ENCODE measurements at places on chromosomes 6 and 20.
A peak's percentile ranks its signal among the peaks of the same experiment; 100 is the strongest.

DNA sequence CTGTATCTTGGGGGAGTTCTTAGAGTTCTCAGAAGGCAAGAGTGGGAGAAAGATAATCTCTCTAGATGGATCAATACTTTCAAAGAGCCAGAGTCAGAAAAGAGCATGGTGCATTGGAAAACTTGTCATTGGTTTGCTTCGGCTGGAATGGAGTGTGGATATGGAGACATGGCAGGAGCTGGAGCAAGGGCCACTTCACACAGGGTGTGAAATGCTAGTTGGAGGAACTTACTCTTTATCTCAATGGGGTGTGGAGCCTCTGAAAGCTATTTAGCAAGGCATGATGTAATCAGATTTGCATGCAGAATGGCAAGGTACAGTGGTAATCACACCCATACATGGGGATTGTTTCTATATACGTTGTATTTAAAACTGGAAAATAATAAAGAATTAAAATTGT lies 31.5 kb upstream of the PAQR8 start:
- no peak for DNase-seq

GRCh38 chr6:111959766-111960165 lies 86.5 kb upstream of the FYN start:
- no peak for DNase-seq

DNA sequence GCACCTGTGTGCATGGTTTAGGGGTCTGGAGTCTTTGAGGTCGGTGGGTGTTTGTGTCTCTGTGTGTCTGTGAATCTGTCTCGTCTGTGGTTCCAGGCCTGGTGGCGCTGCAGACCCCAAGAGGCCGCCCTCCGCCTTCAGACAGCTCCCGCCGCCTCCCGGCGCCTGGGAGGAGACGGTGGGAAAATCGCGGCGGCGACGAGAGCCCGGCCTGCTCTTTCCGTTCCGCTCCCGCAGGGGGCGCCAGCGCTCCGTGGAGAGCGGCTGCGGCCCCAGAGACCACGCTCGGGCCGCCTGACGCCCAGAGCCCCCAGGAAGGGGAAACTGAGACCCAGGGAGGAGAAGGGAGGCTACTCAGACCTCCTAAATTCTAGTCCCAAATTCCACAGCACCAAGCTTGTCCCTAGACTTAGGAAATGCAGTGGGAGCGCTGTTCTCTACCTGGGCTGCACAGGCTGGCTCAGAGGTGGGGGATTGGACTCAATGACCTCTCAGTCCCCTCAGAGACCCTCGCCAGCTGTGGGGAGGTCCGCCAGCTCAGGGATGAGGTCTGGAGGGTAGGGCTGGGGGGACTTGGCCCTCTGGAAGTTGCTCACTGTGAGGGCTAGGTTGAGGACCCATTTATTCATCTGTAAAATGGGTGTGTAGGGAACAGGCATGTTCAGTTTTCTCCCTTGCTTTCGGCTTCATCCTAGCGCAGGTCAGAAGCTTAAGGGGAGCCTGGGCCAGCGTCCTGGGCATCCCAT lies 36.9 kb upstream of the BLCAP start:
- no peak for DNase-seq

GRCh38 chr6:16676376-16676775 lies 84.9 kb downstream of the ATXN1 start:
- DNase-seq, result no peak

- peak; percentile 71 for DNase-seq
Observed at GRCh38 chr6:33207552-33208090, 679 bp upstream of the RING1 start.

DNA sequence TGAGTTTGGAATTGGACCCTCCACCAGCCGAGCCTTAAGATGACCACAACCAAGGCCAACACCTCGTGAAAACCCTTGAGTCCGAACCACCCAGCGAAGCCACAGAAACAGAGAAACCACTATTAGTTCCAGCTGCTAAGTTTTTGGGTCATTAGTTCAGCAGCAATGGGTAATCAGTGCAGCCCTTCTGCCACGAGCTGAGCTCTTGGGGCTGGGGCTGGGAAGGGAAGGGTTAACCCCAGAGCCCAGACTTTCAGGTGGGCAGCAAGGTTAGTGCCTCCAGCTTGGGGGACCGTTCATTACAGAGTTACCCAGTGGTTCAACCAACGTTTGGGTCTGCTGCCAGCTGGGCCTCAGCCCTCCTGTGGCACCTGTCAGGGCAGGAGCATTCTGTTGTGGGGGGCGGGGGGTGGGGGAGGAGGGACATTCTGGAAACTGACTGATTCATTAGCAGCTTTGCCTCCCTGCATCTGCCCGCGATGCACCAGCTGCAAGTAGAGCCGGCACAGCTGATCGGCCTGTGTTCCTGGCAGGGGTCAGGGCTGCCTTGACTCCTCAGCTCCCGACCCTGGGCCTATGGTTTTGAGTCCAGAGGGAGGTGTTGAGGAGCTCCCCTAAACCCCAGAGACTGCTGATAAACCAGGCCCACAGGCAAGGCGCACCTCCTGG lies 52.7 kb downstream of the TGM2 start:
- no peak for DNase-seq

GRCh38 chr20:20083807-20084206 lies 31.5 kb downstream of the CFAP61 start:
- DNase-seq, result no peak

- DNase-seq, result no peak
Observed at GRCh38 chr6:112231594-112232060, 22.7 kb downstream of the LAMA4 start.

DNA sequence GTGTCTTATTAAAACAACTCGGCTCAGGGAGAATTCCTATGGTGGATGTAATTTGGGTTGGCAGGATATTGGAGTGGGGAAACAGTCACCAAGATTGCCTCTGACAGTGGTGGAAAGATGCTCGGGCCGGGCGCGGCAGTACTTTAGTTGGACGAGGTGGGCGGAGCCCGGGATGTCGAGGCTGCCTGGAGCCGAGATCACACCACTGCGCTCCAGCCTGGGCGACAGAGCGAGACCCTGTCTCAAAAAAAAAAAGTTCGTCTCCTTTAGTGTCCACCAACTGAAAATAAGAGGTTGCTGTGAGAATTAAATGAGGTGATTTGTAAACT lies 621 bp downstream of the NOL7 start:
- DNase-seq, result no peak

- peak; percentile 40 for DNase-seq
Observed at GRCh38 chr20:41524980-41525613, 93.1 kb downstream of the CHD6 start.

GRCh38 chr20:47493175-47493962 lies 8.3 kb upstream of the NCOA3 start:
- DNase-seq, result peak; percentile 82

DNA sequence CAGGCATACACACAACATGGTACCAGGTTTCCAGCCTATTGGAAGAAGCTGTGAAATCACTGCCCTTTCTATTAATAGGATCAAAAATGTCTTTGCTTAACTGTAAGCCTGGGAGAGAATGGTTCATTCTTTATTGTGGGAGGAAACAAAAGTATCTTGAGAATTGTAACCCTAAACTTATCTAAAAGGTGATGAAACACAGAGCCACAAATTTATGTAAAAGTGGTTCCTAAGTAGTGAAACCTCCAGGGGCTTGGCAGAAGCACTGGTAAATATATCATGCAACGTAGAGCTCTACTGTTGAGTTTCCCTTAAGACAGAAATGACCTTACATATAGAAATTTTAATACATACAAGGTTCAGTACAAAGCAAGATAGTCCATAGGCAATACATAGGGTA lies 17.2 kb upstream of the NOX3 start:
- DNase-seq, result no peak

GRCh38 chr6:36968266-36968977 lies 13.9 kb downstream of the PI16 start:
- DNase-seq, result no peak

- no peak for DNase-seq
Observed at GRCh38 chr6:36855750-36856149, 16.5 kb upstream of the CPNE5 start.

- no peak for DNase-seq
Observed at GRCh38 chr20:11162026-11162775, 488.4 kb upstream of the JAG1 start.

DNA sequence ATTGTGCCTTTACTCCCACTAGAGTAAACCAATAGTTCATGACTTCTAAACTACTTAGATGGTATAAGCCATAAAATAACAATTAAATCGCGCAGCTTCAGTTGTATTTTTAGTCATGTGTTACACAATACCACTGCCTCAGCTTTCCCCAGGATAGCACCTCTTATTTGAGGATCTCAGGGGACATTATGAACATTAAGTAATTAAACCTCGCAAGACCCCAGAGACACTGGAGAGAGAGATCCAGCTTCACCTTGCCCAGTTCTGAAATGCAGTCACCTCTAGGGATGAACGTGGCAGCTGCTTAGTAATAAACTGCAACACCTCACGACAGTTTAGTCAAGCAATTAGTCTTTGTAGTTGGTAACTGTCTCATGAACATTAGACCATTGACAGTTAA lies 87.1 kb downstream of the CFAP61 start:
- DNase-seq, result no peak

GRCh38 chr6:44464527-44465310 lies 77.2 kb downstream of the CDC5L start:
- no peak for DNase-seq

GRCh38 chr20:848193-848592 lies 14.7 kb downstream of the FAM110A start:
- DNase-seq, result no peak

GRCh38 chr6:164114651-164115050 lies 700.1 kb downstream of the QKI start:
- no peak for DNase-seq

DNA sequence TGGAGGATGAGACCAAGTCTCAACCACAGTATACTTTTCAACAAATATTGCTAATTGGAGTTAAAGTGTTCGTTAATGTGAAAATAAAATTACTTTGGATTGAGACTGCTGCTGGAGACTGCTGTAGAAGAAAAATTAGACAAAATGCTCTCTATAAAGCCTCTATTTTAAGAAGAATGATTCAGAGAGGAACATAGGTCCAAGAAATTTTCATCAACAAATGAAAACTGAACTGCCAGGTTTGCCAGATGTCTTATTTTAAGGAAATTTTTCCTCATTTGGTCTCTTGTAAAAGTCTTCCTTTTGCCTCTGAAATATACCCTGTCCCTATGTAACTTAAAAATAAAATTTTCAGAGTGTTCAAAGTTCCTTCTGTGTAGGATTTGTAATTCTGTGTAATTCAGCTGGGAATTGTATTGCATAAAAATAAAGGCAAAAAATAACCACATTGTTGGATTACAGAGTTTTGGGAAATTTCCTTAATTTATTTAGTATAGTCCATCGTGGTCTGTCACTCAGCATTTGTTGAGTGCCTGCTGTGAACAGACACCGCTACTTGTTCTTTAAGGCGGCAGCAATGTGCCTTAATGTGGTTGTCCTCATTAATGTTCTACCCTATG lies 27.4 kb downstream of the ANKS1A start:
- DNase-seq, result peak; percentile 15

GRCh38 chr20:59680148-59680650 lies 75.9 kb downstream of the PHACTR3 start:
- DNase-seq, result no peak

- no peak for DNase-seq
Observed at GRCh38 chr20:52529826-52530225, 338.2 kb upstream of the ZFP64 start.

GRCh38 chr6:122719176-122719575 lies 60.3 kb upstream of the FABP7 start:
- DNase-seq, result no peak

DNA sequence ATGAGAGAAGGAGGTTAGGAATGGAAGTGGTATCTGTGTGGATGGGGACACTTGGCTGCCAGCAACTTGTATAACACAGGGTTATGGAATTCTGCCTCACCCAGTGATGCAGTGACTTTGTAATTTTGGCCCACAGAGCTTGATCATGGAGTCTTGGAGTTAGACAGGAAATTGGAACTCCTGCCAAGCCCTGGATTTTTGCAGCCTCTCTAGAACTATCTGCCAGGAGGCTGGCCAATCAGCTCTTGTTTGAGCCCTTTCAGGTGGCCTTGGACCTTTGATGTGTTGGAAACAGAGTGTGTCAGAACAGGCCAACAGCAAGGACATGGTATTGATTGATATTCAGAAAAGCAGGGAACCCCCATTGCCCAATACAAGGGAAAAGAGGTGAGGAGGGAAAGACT lies 157.7 kb upstream of the GGTLC1 start:
- no peak for DNase-seq

DNA sequence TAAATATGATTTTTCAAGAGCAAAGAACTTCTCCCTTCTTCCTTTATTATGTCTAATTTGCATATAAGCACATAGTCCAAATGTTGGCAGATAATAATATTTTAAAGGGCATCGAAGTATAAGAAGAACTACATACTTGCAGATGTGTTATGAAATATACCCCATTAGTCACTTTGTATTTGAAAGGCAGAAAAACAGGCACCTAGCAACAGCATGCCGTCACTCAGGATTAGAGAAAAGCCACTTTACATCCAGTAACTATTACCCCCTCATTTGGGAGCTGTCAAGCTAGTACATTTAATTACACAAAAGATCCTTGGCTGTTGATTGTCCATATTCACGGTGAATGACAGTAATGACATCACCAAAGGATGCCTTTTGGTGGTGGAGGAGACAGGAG lies 99.3 kb upstream of the ARMC2 start:
- no peak for DNase-seq

GRCh38 chr6:43887906-43888683 lies 118.1 kb downstream of the VEGFA start:
- DNase-seq, result no peak

DNA sequence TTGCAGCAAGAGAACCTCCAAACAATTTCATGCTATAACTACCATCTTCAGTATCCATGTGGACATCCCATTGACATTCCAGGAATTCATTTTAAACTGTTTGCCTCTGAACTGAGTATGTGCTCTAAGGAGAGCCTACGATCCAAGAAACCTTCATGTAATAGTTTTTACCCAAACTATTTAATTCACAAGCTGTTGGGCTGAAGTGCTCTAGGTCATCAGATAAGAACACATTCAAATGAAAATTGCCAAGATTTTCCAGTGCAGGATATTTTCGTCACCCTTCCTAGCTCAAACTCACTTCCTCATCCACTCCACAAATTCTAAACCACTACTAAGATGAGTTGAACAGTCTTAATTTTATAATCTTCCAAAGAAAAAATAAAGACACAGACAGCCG lies 12.8 kb downstream of the RSPO3 start:
- DNase-seq, result no peak

DNA sequence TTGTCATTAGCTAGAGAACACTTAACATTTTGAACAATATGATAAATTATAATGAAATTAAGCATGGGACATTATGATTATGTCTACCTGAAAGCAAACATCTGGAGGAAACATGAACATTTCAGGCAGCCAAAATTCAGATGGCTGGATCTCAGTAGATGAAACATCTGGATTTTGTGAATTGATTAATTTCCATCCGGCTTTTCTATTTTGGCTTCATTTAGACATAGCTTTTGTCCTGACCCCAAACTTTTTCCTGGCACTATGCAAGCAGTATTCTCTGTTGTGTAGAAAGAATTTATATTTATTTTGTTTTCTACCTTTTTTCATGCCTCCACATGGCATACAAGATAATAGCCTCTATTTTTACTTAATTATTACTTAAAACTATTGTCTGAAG lies 186.3 kb downstream of the OGFRL1 start:
- peak; percentile 65 for DNase-seq

- no peak for DNase-seq
Observed at GRCh38 chr6:25769983-25770382, 15.4 kb downstream of the SLC17A4 start.

- DNase-seq, result no peak
Observed at GRCh38 chr6:71139249-71139648, 149.4 kb upstream of the OGFRL1 start.

- no peak for DNase-seq
Observed at GRCh38 chr6:146277142-146277541, 248.3 kb downstream of the GRM1 start.

GRCh38 chr6:152981989-152982903 lies 595 bp downstream of the FBXO5 start:
- no peak for DNase-seq
